ENCODE measurements at places on chromosomes 6 and 20.

DNA sequence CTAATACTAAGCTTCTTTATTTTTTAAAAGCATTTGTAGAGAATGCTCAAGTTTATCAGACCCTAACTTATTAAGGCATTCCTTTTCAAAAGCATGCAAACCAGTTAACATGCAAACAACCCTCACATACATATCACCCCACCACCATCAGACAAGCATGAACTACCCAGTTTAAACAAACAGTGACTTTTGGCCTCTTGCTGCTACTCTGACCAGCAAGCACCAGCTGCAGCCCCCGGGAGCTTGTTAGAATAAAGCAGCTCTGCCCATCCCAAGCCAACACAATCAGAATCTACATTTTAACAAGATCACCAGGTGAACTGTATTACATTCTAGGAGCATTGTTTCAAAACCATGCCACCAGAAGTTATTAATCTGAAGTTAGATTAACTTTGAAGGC is 5.9 kb upstream of the NUP153 start:
- DNase-seq = no peak

GRCh38 chr6:51640021-51640420 is 447.4 kb downstream of the PKHD1 start:
- DNase-seq = no peak

DNA sequence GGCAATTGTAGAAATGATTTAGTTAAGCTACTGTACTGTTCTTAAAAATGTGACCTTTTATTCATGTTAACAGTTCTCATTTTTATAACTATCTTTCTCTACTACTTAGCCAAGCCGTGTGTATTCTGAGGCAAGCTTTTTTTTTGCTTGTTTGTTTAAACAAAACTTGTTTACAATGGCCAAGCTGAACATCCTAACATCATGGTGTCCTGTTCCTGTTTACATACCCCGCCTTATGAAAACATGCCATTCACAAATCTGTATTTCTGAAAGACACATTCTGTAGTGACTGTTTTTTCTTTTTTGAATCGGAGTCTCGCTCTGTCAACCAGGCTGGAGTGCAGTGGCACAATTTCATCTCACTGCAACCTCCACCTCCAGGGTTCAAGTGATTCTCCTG is 140.9 kb downstream of the NCOA3 start:
- DNase-seq = no peak

DNA sequence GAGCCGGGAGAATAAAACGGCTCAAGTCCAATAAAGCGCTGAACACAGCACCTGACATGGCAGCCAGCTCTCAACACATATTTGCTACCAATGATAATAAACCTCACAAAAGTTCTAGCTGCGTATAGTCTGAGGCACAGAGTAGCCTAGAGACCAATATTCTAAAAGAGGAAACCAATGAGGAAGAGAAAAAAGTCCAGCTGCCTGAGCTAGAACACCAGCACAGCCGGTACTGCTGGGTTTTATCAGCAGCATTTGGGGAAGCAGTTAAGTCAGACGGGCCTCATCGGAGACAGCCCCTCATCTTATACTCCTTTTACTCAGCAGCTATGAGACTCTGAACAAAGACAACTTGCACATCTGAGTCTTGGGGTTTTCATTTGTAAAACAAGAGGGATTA is 2.4 kb upstream of the RTF2 start:
- no peak for DNase-seq

DNA sequence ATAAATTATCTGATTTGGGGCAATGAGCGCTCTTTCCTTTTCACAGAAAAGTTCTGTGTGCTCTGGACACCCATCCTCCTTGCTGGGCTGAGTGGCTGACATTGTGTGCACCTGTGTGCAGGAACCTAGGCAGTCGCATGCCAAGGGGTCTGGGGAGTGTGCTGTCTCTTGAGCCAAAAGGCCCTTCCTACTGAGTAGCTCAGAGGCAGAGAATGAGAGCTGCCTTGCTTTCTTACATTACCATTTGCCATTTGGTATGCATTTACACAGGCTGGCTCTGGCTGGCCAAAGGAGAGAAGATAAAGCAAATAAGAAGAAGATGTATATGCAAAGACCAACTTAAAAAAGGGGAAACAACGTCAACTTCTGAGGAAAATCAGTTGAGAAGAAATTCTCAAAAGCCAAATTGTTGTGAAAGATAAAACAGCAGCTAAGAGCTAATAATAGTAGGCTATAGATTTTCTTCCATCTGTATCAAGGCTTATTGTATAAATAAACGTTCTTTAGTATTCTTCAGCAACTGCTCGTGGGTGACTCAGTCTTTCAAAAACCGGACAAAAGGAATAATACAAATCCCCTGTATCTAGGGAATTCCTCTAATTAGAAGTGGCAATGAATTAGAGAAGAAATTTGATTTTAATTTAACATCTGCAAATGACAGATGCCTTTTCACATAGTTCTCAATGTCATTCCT is 121.9 kb downstream of the INSM1 start:
- DNase-seq = no peak

DNA sequence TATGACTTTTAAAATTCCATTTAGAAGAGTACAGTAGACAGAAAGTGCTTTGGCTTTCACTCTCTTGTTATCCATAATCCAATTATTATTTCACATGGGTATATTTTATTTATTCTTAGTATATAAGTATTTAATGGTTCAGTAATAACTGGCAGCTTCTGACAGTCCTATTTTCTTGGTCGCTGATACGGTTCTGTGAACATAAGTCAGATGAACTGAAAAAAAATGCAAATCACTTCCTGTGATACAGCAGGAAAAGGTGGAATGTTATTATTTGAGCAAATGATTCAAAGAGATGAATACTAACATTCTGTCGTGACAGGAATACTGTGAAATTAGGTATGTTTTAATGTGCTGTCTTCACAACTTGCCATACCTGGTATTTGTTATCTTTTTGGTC is 132.3 kb downstream of the ARHGAP18 start:
- DNase-seq = no peak

DNA sequence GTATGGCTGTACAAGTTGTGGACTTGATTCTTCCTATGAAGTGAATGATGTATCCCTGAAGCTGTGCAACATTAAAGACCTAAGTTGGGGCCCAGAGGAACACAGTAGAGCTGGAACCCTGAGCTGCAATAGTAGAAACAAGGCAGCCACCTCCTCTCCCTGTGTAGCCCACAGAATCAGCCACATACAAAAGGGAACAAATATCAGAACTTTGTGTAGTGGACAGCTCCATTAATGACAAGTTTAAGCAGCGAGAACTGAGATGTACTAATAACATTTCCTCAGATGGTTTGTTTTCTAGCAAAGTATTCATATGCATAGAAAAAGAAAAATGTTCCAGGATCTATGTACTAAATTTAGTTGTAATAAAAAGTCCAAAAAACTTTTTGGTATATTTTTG is 19.2 kb downstream of the PHACTR1 start:
- no peak for DNase-seq

DNA sequence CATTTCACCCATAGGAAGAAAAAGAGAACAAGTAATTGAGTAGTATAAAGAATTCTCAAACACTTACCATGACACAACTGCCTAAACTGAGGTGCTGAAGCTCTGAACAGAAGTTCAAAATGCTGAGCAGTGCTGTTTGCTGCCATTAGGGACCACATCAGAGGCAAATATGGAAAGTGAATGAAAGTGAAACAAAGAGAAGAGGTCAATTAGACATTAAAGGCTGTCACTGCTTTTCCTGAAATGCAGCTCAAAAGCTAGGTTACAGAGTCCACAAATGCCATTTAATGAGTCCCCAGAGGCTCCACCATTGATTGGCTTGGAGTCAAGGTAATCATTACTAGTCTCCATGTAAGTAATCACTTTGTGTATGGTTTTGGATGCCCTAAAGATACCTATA is 46.1 kb downstream of the POU3F2 start:
- no peak for DNase-seq

DNA sequence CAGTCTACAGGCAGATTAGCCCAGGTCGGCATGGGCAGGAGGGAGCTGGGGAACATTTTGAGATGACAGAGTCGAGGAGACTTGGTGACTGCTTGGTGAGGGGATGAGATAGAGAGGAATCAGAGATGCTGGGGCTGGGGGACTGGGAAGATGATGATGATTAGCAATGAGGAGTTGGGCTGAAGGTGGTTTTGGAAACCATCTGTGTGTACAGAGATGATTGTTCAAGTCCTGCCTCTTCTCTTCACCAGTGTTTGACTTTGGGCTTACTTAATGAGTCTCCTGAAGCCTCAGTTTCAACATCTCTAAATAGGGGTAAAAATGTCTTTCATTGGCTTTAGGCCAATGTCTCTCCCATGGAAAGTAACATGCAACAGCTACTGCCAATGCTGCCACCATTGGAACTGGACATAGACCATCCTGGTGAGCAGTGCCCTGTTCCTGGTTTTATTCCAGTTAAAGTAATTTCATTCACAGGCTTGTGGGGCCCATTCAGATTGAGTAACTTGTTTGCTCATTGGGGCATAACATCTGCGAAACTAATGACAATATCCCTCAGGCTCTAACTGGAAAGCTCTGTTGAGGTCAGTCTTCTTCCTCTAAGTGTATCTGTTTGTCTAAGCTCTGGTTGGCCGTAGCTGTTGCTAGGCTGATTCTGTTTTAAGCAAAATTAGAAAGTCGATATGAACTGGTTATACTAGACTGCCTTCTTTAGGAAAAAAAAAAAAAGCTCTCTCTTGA is 99.1 kb downstream of the ARMC2 start:
- DNase-seq = peak; percentile 81

DNA sequence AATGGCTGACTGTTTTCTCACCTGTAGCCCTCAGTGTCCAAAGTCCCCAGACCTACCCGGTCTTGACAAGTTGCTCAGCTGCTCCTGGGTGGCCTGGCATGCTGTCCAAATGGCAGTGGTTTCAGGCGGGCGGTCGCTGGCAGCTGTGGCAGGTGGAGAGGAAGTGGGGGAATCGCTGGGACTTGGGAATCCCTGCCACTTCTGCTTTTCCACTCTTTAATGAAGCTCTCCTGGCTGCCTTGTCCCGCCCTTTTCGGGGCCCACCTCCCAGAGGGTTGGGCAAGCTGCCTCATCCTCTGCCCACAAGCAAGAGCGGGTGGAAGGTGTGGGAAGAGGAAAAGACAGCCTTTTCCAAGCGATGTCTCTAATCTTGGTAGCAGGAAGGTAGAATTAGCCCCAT is at the start of gene OCSTAMP:
Gene OCSTAMP, minus strand, starts transcription at position 194 of the 400 bp plus-strand sequence. Its CDS starts 94 bp downstream, at position 100.
- DNase-seq = no peak

- no peak for DNase-seq
Observed at GRCh38 chr6:137827411-137827940, 39.6 kb upstream of the TNFAIP3 start.

Data from NCI-H446 treated with DMSO at 0.1 percent for 48 hours (cell line).